ENCODE measurements at places on chromosomes 1 and 21.
A peak's percentile ranks its signal among the peaks of the same experiment; 100 is the strongest.

DNA sequence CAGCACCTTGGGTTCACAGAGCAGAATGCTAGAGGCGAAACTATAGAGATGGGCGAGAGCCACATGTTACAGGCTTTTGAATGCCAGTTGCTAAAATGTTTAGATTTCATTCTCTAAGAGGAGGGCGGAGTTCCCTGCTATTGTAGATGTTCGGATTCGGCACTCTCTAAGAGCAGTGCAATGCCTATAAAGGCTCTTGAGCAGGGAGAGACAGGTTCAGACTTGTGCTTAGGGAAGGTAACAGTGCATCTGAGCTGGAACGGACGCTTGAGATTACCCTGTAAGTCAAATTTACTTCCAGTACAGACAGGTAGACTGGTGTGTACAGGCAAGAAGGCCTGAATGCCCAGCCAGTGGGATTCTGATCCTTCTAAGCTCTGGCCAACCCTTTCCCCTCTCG, 15.3 kb downstream of the LURAP1 start:
- no peak for DNase-seq

GRCh38 chr1:183218971-183219615, 33.0 kb downstream of the LAMC2 start:
- peak; percentile 22 for DNase-seq

DNA sequence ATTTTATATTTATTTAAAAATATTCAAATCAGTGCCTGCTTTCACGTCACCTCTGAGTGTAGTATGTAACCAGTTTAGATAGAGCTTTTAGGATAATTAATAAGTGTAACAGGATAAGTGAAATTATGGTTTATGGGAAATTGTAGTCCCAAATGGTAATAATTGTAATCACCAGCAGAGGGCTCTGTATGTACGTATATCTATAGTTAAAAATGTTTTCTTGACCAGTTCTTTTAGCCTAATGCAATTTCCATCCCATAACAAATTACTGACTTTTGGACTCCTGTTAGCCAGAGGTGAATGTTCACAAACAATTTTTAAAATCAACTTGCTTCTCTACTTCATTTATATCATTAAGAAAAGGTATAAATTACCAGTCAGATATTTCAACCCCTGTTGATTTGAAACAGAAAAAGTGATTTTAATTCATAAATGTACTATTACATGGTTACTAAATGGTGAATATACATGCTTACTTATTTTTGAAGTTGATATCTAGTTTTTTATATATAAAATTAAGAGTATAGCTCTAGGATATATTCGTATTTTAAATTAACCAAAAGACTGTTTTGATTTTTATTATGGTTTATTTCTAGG, 25.3 kb downstream of the SLC30A7 start:
- no peak for DNase-seq

- DNase-seq, result no peak
Measured at GRCh38 chr1:59116920-59117542, 179.9 kb upstream of the FGGY start.

DNA sequence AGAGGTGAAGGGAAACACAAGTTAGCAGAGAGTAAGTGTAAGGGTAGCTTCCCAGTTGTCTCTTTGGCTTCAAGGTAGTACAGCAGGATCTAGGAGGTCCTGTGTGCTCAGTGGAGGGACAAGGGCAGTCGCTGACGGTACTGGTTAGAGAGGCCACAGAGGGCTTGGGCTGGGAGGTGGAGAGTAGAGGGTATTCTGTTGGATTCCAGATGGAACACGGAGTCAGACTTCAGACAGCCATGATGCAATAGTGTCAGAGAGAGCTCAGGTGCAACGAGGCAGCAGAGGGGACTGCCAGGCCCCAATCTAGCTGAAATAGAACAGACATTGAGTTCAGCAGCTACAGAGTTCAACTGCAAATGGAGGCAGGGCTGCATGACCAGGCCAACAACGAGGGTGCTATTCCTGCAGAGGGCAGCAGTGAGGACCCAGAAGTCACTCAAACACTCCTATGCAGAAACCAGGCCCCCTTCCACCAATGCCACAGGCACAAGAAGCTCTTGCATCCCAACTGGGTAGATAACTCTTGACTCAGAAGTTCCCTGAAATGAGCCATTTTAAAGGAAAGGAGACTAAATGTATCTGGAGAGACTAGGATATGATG, 325.0 kb upstream of the ESRRG start:
- DNase-seq, result no peak

- no peak for DNase-seq
Measured at GRCh38 chr1:39214998-39215873, 10.7 kb downstream of the MACF1 start.

DNA sequence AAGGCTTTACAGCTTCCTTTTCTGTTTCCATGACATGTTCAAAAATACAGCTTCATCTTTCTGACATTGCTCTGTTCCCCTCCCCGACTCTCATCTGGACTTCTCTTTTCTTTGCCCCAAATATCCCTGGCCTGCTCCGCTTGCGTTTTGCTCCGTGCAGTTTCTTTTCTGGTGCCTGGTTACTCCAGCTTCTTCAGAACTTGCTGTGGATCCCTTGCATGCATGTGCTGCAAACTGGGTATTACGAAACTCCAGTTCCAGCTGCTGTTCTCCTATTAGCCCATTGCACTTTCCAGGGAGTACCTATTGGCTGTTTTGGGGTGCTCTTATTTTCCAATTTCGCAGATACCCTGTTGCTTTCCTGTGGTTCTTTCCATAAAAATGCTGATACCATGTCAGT, 9.9 kb upstream of the NDC1 start:
- DNase-seq, result no peak

GRCh38 chr1:111793923-111794322, 38.2 kb downstream of the DDX20 start:
- DNase-seq, result no peak

DNA sequence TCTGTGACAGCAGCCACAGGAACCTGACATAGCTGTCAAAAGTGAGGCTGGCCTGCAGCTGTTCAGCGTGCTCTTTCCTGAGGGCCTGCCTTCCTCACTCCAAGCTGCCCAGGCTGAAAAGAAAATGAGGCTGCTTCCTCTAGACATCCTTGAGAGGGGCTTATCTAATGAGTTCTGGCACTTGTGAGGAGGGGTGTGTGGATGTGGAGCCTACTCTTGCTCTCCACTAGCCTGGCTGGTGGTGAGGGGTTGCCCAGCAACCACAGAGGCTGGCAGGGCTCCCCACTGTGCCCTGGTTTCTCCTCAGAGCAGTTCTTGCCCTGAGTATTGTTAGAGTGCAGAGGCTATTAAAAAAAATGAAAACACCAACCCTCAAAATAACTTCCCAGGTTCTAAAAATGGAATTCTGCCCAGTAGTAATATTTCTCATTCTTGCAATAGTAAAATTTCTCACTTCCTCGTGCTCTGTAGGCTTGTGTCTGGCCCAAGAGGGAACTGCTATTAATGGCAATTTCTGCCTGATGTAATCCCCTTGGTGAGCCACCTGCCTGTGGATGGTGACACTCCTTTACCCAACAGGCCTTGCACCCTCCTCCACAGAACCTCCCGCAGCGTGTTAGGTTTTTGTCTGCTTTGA, 52.6 kb upstream of the EPS8L3 start:
- no peak for DNase-seq

DNA sequence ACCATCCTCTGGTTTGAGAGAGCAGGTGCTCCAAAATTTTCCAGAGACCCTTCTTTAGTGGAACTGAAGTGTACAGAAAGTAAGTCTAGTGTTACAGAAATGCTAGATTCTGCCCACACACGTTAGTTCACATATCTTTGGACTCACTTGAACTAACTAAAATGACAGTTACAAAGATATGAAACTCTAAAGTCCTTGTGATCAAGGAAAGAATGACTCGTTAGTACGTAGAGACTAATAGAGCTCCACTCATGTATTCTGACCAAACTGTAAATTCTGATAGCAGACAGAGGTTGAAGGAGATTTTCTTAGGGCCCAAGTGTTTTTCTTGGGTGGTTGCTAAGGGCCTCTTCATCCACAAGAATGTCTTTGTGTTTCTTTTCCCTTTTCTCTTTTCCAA, 491.5 kb upstream of the B3GALT2 start:
- DNase-seq, result no peak

- DNase-seq, result no peak
Measured at GRCh38 chr1:198694542-198694941, 55.7 kb downstream of the PTPRC start.

DNA sequence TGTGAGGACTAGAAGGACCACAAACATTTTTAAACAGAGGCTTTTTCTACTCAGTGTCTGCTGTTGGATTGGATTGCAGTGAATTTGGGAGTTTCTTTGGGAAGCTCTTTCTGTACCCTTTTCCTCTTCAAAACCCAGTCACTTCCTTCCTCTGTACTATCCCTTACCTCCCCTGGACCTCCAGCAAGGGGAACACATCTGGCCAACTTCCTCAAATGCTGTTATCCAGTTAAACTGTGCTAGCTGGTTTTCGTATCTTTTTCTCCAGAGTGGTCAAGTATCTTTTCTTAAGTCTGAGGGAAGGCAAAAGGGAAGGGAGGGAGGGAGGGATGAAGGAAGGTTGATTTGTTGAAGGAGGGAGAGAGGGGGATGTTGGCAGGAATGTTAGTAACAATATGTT, 99.2 kb upstream of the TNR start:
- no peak for DNase-seq

Measured in activated CD8-positive, alpha-beta memory T cell treated with anti-CD3 and anti-CD28 coated beads for 1 hour (primary cell).